ENCODE measurements at places on chromosomes 4 and X. TPM values are rescaled to one million over a fixed set of nuclear protein-coding genes. Genes with fewer than 3 reads are reported as not detected.

RASSF6 gene
- not detected for total RNA-seq

IQCM gene
- total RNA-seq: not detected

AADAT gene
- 0.38 TPM for total RNA-seq

MAGEB2 gene
- total RNA-seq: not detected

SMPX gene
- total RNA-seq: not detected

SAT1 gene
- 424 TPM for total RNA-seq

AFAP1 gene
- 30.6 TPM for total RNA-seq
